ENCODE measurements at places on chromosomes 7 and 10.
A peak's percentile ranks its signal among the peaks of the same experiment; 100 is the strongest.

- no peak overlapping the region for H3K4me3 ChIP-seq
- DNase-seq: no peak
- H3K36me3 ChIP-seq: no peaks in the 10 kb centered on the region
- no peak overlapping the region for H3K27ac ChIP-seq
These were observed 355.4 kb downstream of the HGF start for GRCh38 chr7:81414411-81414810.

- H3K27ac ChIP-seq: no peak overlapping the region
- no peak overlapping the region for H3K4me3 ChIP-seq
- no peaks in the 10 kb centered on the region for H3K4me1 ChIP-seq
- no peaks in the 10 kb centered on the region for H3K27me3 ChIP-seq
- no peaks in the 10 kb centered on the region for H3K36me3 ChIP-seq
These were observed 91.8 kb downstream of the SH3PXD2A start for GRCh38 chr10:103763374-103764202.

GRCh38 chr10:71306979-71307378, 12.1 kb upstream of the SLC29A3 start:
- no peak overlapping the region for H3K27ac ChIP-seq
- no peak overlapping the region for H3K4me3 ChIP-seq
- no peaks in the 10 kb centered on the region for H3K4me1 ChIP-seq
- H3K36me3 ChIP-seq: no peaks in the 10 kb centered on the region
- H3K27me3 ChIP-seq: no peaks in the 10 kb centered on the region
- DNase-seq: no peak

GRCh38 chr7:30142710-30143109, 7.9 kb downstream of the MTURN start:
- no peaks in the 10 kb centered on the region for H3K4me1 ChIP-seq
- no peak overlapping the region for H3K27ac ChIP-seq
- H3K4me3 ChIP-seq: no peak overlapping the region
- no peak for DNase-seq
- no peaks in the 10 kb centered on the region for H3K36me3 ChIP-seq
- no peaks in the 10 kb centered on the region for H3K27me3 ChIP-seq

- no peak overlapping the region for H3K27ac ChIP-seq
- DNase-seq: no peak
- H3K27me3 ChIP-seq: no peaks in the 10 kb centered on the region
These were observed 36.0 kb upstream of the GLI3 start for GRCh38 chr7:42272793-42273665.

GRCh38 chr7:155380221-155380861, 77.6 kb upstream of the EN2 start:
- H3K4me3 ChIP-seq: no peak overlapping the region
- peak; percentile 49 for DNase-seq
- peaks cover 44% of the 10 kb centered on the region for H3K27me3 ChIP-seq

DNA sequence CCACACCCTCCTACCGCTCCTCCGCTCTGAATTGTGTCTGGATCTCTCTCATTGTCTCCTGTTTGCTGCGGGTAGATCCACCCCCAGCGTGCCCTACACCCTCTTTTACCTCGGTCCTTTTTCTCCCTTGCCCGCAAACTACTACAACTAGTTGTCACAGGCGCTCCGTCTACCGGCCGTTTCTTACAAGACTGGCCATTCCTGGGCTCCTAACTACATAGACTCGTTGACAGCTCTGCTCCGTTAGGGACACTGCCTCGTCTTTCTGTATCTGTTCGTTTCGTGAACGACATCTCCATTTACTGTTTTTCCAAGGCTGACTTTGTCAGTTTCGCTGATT, 786 bp downstream of the TAF3 start:
- H3K27ac ChIP-seq: peak overlapping the region; percentile 61
- DNase-seq: peak; percentile 39
- no peaks in the 10 kb centered on the region for H3K4me1 ChIP-seq
- no peaks in the 10 kb centered on the region for H3K36me3 ChIP-seq

DNA sequence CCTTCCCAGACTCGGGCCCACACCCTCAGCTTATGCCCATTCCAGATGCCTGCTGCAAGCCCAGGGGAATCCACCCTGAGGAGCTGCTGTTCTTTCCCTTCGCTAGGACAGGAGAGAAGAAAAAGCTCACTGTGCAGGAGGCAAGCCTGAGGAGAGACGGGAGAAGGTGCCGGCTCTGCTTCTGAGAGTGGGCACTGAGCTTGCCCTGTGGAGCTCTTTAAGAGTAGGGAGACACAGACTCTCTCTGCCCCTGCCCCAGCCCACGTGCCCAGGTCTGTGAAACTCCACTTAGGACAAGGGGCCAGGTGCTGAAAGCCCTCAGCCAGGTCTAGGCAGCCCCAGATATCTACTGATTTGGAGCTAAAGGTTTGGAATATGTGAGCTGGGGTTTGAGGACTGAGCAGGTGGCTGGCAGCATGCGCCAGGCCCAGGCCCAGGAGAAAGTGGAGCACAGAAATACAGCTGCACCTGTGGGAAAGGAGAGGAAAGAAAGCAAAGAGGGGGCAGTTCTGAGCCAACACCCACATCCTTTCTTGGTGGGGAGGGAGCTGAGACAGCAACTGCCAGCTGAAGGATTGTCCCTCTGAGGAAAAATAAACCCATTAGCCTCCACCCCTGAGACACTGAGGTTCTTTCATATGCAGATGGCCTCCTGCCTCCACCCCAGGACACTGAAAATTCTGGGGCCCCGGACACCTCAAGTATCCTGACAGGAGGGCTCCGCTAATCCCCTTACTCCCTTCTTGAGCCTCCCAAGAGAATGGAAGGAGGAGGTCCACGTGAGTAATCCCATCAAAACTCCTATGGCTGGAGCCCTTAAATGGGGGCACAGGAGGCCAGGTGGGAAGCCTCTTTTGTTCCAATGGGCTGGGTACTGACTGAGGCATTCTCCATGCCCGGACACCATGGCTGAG, 7.3 kb downstream of the POLL start:
- H3K27ac ChIP-seq: no peak overlapping the region
- H3K27me3 ChIP-seq: no peaks in the 10 kb centered on the region
- H3K4me3 ChIP-seq: no peak overlapping the region
- no peaks in the 10 kb centered on the region for H3K36me3 ChIP-seq

DNA sequence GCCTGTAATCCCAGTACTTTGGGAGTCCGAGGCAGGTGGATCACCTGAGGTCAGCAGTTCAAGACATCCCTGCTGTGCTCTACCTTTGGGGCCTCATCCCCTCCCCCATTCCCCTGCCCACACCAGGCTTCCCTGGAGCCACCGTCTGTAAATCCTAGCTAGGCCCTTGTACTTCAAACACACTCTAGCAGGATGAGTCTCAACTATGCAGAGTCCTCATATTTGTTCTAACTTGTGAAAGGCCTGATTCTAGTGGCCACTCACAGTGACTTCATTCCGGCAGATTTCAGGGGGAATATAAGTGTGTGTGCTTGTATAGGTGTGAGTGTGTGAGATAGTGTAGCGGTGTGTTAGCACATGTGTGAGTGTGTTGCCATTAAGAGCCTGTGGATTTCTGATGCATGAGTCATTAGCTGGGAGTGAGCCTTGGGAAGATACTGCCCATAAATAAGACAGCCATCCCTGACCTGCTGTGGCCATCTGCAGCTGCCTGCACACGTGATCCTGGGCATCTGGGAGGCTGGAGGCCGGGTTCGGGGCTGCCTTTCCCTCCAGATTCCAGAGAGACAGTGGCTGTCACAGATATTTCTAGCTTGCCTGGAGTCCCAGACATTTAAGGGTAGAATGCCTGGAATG, 1.7 kb upstream of the NEURL1 start:
- H3K4me1 ChIP-seq: no peaks in the 10 kb centered on the region
- DNase-seq: no peak
- H3K27me3 ChIP-seq: peaks cover 9% of the 10 kb centered on the region
- H3K4me3 ChIP-seq: no peak overlapping the region
- no peak overlapping the region for H3K27ac ChIP-seq

GRCh38 chr10:50582766-50583762, 40.7 kb downstream of the SGMS1 start:
- peaks cover 14% of the 10 kb centered on the region for H3K4me1 ChIP-seq
- no peaks in the 10 kb centered on the region for H3K36me3 ChIP-seq
- H3K4me3 ChIP-seq: no peak overlapping the region
- no peak for DNase-seq
- no peaks in the 10 kb centered on the region for H3K27me3 ChIP-seq

- no peak overlapping the region for H3K4me3 ChIP-seq
- peaks cover 9% of the 10 kb centered on the region for H3K4me1 ChIP-seq
- H3K27me3 ChIP-seq: no peaks in the 10 kb centered on the region
- H3K27ac ChIP-seq: no peak overlapping the region
These were observed 65.3 kb downstream of the CARD11 start for GRCh38 chr7:2978408-2978807.

DNA sequence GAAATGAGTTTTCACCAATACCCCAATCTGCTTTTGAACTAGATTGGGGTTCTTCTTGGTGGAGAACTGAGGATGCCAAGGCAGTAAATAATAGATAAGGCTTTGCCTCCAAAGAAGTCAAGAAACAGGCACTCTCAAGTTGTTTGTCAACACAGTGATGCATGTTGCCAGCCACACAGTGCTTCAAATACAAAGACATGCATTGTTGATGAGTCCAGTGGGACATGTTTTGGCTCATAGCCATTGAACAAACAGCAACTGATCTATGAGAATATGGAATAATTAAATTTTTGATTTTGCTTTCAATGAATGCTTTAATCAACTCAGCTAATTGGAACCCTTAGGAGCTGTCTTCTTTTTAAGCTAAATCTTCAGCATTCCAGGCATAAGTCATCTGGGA, 346.4 kb downstream of the THSD7A start:
- DNase-seq: no peak
- no peak overlapping the region for H3K4me3 ChIP-seq
- no peaks in the 10 kb centered on the region for H3K27me3 ChIP-seq
- H3K27ac ChIP-seq: no peak overlapping the region
- H3K4me1 ChIP-seq: no peaks in the 10 kb centered on the region

DNA sequence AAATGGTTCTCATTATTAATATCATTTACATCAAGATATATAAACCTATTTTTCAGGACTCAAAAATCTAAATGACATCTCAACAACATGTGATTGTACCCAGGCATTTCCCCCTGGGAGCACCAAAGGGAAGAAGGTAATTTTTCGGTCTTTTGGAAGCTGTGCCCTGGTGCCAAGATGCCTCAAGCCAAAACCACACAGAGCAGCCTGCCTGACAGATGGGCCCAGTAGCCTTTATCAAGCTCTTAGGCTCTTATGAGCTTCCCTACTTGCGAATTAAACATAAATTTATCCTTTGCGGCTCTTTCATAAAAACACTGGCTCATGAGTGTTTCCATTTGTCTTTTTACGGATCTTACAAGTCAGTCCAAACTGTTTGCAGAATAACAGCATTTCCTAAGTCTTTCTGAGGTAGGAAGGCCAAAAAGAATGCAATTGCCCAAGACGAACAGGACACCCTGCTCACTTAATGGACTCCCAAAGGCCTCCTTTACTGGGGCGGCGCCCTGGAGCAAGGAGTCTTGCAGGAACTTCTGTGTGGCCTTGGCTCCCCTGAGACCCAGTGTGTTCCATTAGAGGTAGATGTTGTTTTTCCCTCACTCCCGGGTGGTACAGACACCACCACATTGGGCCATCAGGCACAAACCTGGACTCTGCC, 4.1 kb upstream of the RASSF4 start:
- no peak overlapping the region for H3K4me3 ChIP-seq
- no peaks in the 10 kb centered on the region for H3K36me3 ChIP-seq
- no peak for DNase-seq
- H3K4me1 ChIP-seq: peaks cover 4% of the 10 kb centered on the region

DNA sequence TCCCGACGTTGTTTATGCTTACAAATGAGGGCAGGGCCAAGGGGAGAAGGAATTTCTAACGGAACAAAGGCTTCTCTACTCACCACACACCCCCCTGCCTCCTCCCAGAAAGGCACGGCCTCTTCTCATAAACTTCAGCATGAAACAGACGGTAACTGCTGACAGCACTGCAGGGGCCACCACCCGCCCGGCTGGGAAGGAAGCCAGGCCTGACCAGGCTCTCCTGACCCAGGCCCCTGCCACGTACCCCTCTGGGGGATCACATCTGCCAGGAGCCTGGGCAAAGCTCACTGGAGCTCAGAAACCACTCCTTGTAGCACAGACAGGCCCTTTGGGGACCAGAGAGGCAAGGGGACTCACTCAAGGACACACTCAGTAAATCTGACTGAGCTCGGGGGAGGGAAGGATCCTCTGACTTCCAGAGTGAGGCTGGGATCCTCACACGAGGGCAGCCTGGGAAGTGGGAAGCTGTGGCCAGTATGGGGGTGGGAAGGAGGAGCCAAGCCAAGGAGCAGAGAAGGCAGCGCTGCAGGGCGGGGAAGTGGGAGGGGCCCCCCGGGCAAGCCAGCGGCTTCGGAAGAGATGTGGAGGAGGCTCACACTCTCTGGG, 46.1 kb downstream of the ZCCHC24 start:
- H3K4me1 ChIP-seq: peaks cover 35% of the 10 kb centered on the region
- no peak overlapping the region for H3K4me3 ChIP-seq
- H3K27ac ChIP-seq: peak overlapping the region; percentile 80
- peak; percentile 68 for DNase-seq

GRCh38 chr7:128869944-128870285, 7.3 kb downstream of the ATP6V1F start:
- DNase-seq: no peak
- peaks cover 3% of the 10 kb centered on the region for H3K4me1 ChIP-seq
- no peak overlapping the region for H3K27ac ChIP-seq
- peak overlapping the region; percentile 46 for H3K4me3 ChIP-seq

DNA sequence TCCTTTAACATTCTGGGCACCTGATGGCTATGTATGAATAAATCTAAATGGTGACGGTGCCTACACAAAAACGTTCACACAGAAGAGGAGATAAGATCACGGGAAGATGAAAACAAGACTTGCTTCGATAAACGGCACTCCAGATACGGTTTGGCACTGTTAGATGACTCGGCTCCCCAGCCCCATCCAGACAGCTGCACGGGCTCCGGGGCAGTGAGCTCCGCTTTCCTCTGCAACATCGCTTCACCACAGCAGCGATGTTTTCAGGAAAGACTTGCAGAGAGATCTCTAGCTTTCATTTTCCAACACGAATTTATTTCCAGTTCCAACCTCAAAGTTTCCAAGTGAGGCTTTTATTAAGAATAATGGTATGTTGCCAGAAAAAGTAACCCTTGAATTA, 132.1 kb downstream of the KLF6 start:
- H3K27ac ChIP-seq: no peak overlapping the region
- H3K36me3 ChIP-seq: no peaks in the 10 kb centered on the region
- DNase-seq: no peak
- H3K4me3 ChIP-seq: no peak overlapping the region

GRCh38 chr10:122112625-122113160, 123.7 kb downstream of the TACC2 start:
- peak overlapping the region; percentile 56 for H3K4me3 ChIP-seq
- peaks cover 3% of the 10 kb centered on the region for H3K4me1 ChIP-seq
- peak overlapping the region; percentile 99 for H3K27ac ChIP-seq
- H3K27me3 ChIP-seq: no peaks in the 10 kb centered on the region

GRCh38 chr10:4434105-4434504, 391.9 kb upstream of the AKR1E2 start:
- no peaks in the 10 kb centered on the region for H3K36me3 ChIP-seq
- DNase-seq: no peak
- no peak overlapping the region for H3K4me3 ChIP-seq
- no peak overlapping the region for H3K27ac ChIP-seq
- no peaks in the 10 kb centered on the region for H3K4me1 ChIP-seq

DNA sequence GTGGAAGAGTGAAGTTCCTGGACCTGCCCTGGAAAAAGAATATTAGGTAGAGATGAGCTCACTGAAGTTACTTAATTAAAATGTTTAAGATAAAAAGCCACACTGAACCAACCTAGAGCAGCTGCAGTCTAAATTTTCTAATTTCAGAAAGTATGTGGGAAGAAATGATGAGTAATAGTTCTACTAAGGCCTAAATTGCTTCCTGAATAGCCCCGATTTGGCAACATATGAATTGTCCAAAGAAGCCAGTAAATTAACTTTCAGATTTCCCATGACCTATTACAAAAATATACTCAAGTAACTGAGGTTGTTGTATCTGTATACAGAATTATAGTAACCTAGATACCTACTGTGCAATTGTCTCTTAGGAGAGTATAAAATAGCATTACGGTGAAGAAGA, 312.6 kb downstream of the IPMK start:
- H3K27me3 ChIP-seq: peaks cover 2% of the 10 kb centered on the region
- H3K4me1 ChIP-seq: no peaks in the 10 kb centered on the region
- H3K36me3 ChIP-seq: no peaks in the 10 kb centered on the region

Measured in prostate gland (tissue), 2 donors.